Osteocyte (in vitro differentiated cells): ENCODE measurements at places on chromosomes 12 and 14.

GRCh38 chr12:108701779-108702441 lies 29.4 kb downstream of the CORO1C start:
- no peaks in the 10 kb centered on the region for H3K27me3 ChIP-seq
- H3K36me3 ChIP-seq: peaks cover 51% of the 10 kb centered on the region
- peaks cover 65% of the 10 kb centered on the region for H3K4me1 ChIP-seq
- DNase-seq: no peak

GRCh38 chr12:51326698-51327439 lies 2.9 kb upstream of the BIN2 start:
- H3K27me3 ChIP-seq: no peaks in the 10 kb centered on the region
- H3K27ac ChIP-seq: peak overlapping the region; percentile 95
- peaks cover 7% of the 10 kb centered on the region for H3K4me1 ChIP-seq

DNA sequence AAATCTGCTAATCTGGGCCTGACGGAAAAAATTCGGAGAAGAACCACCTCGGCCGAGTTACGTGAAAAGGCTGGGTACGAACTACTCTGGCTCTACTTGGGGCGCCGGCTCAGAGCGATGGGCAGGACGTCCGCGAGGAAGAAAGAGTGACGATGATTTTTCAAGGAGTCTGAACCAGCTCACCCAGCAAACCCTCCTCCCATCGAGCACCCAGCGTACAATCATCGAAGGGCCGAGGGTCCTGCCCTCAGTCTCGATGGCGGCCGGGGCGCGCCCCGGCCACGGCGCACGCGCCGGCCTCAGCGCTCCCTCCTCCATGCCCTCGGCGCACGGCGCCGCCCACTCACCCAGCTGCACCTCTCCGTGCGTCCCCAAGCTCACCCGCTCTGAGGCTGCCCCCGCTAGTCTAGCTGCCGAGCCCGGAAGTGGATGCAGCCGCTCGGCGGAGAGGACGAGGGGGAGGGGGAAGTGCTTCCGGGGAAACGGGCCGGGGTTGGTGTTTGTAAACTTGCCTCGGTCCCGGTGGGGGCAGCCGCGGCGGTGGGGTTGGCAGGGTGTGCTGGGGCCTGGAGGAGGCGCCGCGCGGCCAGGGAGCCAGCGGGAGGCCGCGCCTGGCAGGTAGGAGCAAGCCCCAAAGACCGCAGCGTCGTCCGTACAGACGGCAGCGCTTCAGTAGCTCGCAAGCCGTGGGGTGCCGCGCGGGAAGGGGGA lies at the start of the genes CSAD and ZNF740:
Gene CSAD, minus strand, starts transcription at position 706 of the 711 bp plus-strand sequence. CDS start 7,455 bp downstream, outside the sequence.
Gene ZNF740, plus strand, starts transcription at position 503 of the 711 bp plus-strand sequence. CDS start 1,262 bp downstream, outside the sequence.
- DNase-seq: peak; percentile 99
- H3K27ac ChIP-seq: peak within 1 kb of the TSS; percentile 98
- no peaks in the 10 kb centered on the region for H3K27me3 ChIP-seq
- peak within 1 kb of the TSS; percentile 89 for H3K4me3 ChIP-seq
- H3K36me3 ChIP-seq: peaks cover 22% of the 10 kb centered on the region

DNA sequence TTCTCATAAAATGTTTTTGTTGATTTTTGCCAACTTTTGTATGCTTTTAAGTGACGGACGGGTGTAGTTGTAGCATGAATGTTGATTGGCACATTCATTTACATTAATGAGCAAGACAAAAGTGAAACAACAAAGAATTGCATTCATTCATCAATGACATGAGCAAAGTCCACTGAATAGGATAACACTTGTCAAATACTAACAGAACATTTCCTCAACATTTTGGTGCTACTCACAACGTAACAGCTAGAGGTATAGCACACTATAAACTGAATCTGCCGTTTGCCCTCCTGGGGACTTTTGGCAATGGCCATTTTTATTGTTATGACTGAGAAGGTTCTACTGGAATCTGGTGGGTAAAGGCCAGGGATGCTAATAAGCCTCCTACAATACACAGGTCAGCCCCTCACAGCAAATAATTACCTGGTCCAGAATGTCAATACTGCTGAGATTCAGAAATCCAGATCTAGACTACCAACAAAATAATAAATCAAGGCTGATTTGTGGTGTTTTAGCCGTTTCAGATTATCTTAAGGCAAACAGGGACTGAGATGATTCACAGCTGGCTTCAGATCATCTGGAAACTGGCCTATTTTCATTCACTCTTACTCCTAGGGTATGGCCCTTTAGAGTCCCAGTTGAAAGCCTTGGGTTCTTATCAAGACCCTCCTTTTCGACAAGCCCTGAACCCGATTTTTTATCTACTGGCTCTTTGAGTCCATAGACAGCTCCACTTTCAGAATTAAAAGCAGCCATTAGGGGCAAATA lies 22.5 kb upstream of the CDKN3 start:
- H3K27ac ChIP-seq: no peak overlapping the region
- DNase-seq: no peak
- peaks cover 9% of the 10 kb centered on the region for H3K27me3 ChIP-seq
- no peaks in the 10 kb centered on the region for H3K4me1 ChIP-seq
- no peaks in the 10 kb centered on the region for H3K36me3 ChIP-seq
- H3K4me3 ChIP-seq: no peak overlapping the region

DNA sequence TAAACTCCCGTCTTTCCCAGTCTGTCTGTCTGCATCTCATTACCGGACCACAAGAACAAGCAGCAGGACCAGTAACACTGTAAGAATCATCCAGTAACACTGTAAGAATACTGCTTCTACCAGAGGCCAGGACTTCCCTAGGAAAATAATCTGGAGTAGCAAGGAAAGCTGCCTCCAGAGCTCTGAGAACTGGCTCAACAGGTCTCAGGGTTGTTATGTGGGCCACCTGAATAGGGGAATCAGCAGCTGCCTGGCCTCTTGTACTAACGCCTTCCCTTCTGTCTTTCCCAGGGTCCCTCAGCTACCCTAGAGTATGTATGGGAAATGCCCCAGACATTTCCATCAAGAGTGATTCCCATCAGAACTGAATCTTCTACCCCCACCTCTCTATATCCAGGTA lies 954 bp upstream of the SLC39A2 start:
- no peak for DNase-seq
- peak overlapping the region; percentile 96 for H3K27ac ChIP-seq
- H3K4me3 ChIP-seq: peak overlapping the region; percentile 49
- H3K27me3 ChIP-seq: no peaks in the 10 kb centered on the region
- H3K36me3 ChIP-seq: peaks cover 29% of the 10 kb centered on the region

DNA sequence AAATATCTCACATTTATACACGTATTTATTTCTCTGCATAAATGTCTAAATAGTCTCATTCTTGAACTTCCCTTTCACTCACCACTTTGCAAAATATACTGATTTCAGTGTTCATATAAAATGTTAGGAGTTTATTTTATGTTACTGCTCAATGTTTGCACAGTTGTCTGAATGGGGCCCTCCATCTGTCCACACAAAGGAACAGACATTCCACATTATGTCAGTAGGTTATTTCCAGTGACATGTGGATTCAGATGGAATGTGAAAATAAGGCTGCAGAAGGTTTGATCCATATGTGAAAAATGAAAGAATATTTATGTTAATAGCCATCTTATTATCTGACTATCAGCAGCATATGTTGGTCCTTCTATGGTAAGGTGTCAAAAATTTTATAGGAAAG lies 994.4 kb upstream of the SEL1L start:
- H3K27me3 ChIP-seq: no peaks in the 10 kb centered on the region
- no peak overlapping the region for H3K4me3 ChIP-seq
- no peak overlapping the region for H3K27ac ChIP-seq
- DNase-seq: no peak
- no peaks in the 10 kb centered on the region for H3K36me3 ChIP-seq

GRCh38 chr14:104868060-104868740 lies 3.1 kb downstream of the CEP170B start:
- no peak for DNase-seq
- H3K27me3 ChIP-seq: peaks cover 7% of the 10 kb centered on the region
- H3K27ac ChIP-seq: no peak overlapping the region

DNA sequence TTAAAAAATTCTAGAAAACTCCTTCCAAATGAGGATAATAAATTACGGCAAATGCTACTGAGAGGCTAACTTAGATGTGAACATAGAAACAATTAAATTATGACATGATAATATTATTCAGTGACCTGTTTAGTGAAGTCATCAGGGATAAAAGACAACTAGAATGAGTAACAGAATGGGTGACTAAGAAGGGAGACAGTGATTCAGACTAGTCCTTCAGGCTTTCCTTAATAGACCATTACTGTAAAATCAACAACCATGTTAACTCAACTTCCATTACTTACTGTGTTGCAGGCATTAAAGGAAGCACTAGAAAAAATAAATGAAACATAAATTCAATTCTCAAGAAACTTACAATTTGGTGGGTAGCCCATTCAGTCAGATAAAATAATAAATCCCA lies 543.9 kb upstream of the LRFN5 start:
- no peak for DNase-seq
- no peak overlapping the region for H3K4me3 ChIP-seq

DNA sequence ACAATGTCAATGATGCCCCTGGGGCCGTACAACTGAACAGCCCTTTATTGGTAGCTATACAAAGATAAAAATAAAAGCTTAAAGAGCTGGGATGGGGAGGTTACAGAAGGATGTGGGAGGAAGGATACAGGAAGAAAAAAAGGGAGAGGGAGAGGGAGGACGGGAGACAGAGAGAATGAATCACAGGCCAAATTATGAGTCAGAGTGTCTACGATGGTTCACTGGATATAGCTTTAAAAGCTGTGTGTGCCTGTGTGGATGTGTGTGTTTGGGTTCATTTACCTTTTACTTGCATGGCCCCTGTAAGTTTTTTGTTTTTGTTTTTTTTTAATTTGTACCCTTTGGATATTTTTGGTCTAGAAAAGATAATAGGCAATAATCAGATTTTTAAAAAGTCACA lies 111.9 kb downstream of the CCDC60 start:
- no peak overlapping the region for H3K4me3 ChIP-seq
- H3K4me1 ChIP-seq: no peaks in the 10 kb centered on the region
- H3K36me3 ChIP-seq: no peaks in the 10 kb centered on the region
- no peak overlapping the region for H3K27ac ChIP-seq
- H3K27me3 ChIP-seq: no peaks in the 10 kb centered on the region
- no peak for DNase-seq

GRCh38 chr14:22097586-22098292 lies 424.1 kb upstream of the OR4E1 start:
- no peaks in the 10 kb centered on the region for H3K4me1 ChIP-seq
- no peak for DNase-seq
- no peak overlapping the region for H3K27ac ChIP-seq
- no peak overlapping the region for H3K4me3 ChIP-seq
- H3K27me3 ChIP-seq: peaks cover 19% of the 10 kb centered on the region

DNA sequence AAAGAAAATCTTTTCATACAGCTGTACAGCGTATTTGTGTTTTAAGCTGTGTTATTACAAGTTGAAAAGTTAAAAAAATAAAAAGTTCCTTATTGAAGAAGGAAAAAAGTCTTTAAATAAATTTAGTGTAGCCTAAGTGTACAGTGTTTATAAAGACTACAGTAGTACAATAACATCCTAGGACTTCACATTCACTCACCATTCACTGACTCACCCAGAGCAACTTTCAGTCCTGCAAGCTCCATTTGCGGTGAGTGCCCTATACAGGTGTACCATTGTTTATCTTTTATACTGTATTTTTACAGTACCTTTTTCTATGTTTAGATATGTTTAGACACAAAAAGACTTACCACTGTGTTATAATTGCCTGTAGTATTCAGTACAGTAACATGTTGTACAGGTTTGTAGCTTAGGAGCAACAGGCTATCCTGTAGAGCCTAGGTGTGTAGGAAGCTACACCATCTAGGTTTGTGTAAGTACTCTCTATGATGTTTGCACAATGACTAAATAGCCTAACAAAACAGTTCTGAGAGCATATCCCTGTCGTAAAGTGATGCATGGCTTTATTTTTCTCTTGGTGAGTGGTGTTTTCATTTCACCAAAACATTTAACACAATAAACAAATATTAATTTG lies 275.2 kb downstream of the DACT1 start:
- peaks cover under 1% of the 10 kb centered on the region for H3K4me1 ChIP-seq
- DNase-seq: no peak
- no peaks in the 10 kb centered on the region for H3K27me3 ChIP-seq
- H3K36me3 ChIP-seq: no peaks in the 10 kb centered on the region
- H3K27ac ChIP-seq: no peak overlapping the region

DNA sequence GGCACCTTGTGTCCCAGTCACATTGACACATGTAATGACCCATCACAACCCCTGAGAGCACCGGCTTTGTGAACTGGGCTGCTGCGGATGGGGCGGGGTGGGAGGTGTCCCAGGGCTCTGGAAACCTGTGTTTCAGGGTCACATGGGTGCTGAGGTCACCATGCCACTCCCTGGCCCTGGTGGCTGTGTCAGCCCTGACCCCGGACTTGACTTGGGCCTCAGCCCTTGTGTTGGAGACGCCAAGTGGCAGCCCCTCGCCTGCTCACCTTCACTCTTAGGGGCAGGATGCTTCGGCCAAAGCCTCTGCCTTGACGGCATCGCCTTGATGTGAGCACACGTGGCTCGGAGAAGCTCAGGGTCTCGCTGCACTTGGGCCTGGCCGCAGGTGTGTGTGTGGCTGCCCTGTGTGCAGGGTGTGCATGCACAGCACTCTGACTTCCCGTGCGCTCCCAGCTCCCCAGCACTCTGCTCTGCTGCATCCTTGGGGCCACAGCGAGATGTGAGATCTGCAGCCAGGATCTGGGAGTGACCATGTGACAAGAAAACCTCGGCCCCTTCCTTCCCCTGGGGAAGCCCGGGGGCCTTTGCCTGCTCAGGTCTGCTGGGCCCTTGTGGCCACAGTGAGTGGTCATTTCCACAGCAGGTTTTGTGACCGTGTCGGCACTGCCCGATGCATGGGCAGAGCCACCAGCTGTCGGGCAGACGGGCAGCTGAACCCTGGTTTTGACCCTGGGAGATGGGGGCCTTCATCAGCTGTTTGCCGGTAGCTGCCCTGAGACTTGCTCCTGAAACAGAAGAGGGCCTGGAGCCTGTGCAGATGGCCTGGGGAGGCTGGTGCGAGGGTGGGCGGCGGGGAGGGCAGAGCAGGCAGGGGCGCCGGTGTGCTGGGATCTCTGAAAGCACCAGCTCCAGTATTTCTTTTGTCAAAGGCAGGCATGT lies 167.4 kb downstream of the KIF26A start:
- no peaks in the 10 kb centered on the region for H3K27me3 ChIP-seq
- no peaks in the 10 kb centered on the region for H3K36me3 ChIP-seq
- H3K4me3 ChIP-seq: no peak overlapping the region
- DNase-seq: no peak
- H3K27ac ChIP-seq: no peak overlapping the region

DNA sequence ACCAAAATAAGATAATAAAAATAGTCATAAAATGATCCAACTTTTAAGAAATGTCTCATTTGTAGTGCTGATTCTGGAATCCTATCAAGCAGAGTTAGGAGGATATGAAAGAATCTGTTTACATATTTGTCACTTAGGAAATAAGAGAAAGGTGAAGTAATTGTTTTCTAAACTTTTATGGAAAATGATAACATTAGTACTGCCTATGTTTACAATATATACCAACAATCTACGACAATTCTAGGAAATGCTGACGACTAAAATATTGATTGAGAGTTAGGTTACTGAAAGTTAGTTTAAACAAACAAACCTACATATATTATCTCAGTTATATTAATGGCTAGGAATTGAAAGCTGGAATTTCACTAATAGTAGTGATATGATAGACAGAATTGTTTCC lies 18.0 kb downstream of the TSPAN19 start:
- H3K36me3 ChIP-seq: no peaks in the 10 kb centered on the region
- peaks cover 13% of the 10 kb centered on the region for H3K27me3 ChIP-seq
- no peak overlapping the region for H3K27ac ChIP-seq
- H3K4me1 ChIP-seq: peaks cover 7% of the 10 kb centered on the region
- no peak for DNase-seq

- no peak for DNase-seq
- no peaks in the 10 kb centered on the region for H3K4me1 ChIP-seq
- H3K27ac ChIP-seq: no peak overlapping the region
- peaks cover 61% of the 10 kb centered on the region for H3K27me3 ChIP-seq
- no peak overlapping the region for H3K4me3 ChIP-seq
Measured at GRCh38 chr12:68198507-68199086, 27.0 kb downstream of the IL26 start.
